ENCODE measurements at places on chromosomes 7 and 10.

DNA sequence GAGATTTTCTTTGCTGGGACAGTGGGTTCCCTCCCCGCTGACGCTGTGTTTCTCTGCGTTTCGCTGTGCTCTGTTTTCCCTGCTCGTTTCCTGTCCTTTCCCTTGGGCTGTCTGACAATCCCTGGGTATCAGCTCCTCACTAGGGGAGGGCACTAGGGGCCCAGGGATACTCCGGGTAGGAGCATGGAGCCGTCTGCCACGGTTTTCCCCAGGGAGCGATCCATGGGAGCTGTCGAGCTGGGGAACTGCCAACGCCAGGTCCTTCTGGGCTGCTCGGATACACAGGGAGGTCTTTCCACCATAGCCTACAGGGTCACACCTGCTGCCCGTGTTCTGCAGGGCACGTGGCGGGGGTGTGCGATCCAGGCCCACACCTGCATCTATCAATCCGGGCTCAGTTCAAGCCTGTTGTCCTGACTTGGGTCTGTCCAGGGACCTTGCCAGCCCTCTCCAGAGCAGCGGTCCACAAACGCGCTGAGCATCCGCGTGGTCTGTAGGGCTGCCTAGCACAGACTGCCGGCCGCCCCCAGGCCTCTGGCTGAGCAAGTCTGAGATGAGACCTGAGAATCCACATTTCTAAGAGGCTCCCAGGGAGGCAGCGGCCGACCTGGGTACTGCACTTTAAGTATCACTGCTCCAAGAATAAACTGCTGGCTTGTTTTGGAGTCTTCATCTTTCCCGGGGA lies 263.1 kb downstream of the ELFN1 start:
- DNase-seq = no peak

GRCh38 chr10:79425074-79425532 lies 20.3 kb downstream of the ZCCHC24 start:
- no peak for DNase-seq

DNA sequence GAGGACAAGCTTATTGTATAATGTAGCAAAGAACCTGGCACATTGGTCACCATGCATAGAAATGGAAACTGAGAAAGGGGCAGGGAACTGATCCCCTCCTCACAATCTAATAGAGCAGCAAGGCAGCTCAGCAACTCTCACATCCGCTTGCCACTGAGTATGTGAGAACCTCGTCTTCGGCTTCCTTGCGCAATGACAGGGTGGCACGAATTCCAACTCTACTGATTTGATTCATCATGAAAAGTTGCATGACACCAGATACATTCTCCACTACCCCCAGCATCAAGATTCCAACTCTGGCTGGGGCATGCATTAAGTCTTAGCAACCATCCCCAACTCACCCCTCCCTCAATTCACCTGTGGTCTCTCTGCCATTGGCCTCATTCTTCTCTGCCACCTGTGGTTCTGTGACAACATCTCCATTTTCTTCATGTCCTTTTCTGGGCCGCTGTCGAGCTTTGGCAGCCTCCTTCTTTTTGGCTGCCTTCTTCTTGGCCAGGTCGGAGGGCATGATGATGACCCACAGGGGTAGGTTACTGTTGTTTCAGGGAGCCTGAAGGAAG lies 976 bp downstream of the ABCF2 start:
- DNase-seq = no peak

GRCh38 chr10:13346283-13347042 lies 1.6 kb downstream of the SEPHS1 start:
- no peak for DNase-seq

DNA sequence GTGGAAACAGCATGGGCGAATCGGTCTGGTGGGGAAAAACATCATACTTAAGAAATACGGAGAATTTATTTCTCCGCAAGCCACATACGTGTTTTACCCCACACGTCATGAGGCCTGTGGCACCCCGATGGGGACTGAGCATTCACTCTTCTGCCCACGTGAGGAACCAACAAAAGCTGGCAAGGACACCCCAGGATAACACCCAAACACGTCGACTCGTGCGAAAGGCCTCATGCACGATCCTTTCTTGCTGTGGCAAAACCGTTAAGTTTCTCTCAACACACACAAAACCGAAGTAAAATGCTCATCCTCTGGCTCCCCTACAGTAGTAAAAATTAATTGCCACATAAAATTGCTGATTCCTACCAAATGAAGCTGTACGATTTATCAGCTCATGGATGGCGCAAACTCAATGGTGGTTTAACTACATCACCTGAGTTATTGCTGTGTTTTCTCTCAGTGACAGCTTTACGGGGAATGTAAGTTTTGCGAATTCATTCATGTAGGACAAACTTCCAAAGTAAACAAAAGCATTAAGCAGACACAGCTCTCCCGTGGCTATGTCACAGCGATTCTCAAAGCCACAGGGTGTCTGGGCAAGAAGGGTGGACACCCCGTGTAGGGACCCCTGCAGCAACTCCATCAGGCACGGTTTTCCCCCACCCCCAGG lies 97.0 kb downstream of the CTBP2 start:
- DNase-seq = no peak

All from T follicular helper cell (primary cell).